Left ventricle myocardium inferior (tissue), 1 donor: ENCODE measurements at places on chromosomes 1 and 21.

- DNase-seq = no peak
Observed at GRCh38 chr1:222877854-222878253, 63.0 kb downstream of the DISP1 start.

DNA sequence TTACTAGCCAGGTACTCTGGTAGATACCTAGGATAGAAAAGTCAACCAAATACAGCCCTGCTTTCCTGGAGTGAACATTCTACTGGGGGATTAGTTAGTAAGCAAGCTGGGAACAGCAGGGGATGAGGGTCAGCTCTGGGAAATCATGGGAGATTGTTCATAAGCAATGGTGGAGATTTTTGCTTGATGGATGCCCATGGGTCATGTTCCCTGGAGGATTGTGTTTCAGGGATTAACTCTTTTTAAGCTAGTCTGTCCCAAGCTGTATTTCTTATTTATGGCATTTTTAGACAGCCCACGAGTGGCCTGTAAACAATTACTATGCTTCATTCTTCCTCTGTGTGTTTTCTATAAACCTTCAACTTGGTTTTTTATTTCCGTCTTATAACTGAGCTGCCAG is 18.9 kb downstream of the CACHD1 start:
- DNase-seq = no peak

DNA sequence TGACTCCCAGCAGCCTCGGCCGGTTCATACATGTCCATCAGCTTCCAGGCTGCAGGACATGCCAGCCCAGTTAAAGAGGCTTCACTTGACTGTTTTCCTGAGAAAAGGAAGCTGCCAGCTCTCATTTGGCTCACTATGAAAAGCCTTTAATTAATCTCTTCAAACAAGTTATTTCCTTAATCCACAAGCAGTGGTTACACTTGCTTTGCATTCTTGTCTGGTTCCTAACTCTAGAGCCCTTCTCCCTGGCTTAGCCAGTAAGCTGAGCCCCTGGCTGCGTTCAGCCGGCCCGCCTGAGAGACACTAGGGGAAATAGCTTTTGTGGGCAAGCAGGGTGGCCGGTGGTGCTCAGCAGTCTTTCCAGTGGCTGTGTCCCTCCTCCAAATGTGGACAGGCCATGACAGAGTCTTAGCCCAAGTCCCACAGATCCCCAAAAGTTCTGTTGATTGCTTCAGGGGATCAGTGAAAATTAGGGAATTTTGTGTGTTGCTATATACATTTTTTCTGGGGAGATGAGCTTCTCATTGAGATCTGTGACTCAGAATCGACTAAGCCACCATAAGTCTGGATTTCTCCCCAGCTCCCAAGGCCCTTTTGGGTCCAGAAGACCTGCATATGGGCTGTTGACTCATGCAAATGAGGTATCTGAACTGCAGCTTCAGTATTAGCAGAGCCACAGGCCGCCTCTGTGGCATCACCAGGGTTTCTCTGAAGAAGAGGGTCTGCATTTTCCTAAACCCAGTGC is 10.1 kb downstream of the ATF3 start:
- DNase-seq = no peak

- no peak for DNase-seq
Observed at GRCh38 chr1:66296370-66296769, 237.6 kb upstream of the SGIP1 start.

DNA sequence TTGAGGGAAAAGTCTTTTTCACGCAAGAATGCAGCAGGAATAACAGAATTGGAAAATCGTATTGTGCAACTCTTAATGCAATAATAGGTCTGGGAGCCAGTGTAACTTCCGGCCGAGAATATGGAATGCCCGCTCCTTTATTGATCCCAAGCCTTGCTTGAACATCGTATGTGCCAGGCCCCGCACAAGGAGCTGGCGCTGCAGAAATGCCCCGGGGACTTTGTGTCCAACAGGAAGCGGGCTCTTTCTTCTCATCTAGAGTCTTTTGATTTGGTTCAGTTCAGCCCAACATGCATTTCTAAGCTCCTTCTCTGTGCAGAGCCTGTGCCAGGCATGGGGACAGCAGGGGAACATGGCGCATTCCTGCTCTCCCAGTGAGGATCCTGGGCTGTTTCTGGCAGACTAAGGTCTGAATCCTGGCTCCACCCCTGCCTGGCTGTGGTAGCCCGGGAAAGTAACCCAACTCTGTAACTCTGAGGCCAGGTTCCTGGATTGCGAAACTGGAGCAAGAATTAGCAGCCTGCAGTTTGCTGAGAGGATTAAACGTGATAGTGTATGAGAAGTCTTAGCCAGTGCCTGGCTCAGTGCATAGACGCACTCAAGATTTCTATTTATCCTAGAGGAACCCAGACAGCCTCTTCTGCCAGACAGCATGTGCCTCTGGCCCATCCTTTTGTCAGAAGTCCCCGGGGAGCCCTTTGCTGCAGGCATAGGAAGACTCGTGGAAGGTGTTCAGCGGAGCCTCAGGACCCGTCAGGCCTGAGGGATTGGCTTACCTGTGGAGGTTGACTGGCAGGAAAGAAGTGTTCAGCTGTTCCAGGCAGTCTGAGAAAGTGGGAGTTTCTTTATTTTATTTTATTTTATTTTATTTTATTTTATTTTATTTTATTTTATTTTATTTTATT is 987 bp upstream of the CDCP2 start:
- DNase-seq = peak; percentile 47

GRCh38 chr1:181898773-181899172 is 162.7 kb downstream of the ZNF648 start:
- DNase-seq = no peak

GRCh38 chr1:82073071-82073470 is 272.3 kb downstream of the ADGRL2 start:
- DNase-seq = no peak

DNA sequence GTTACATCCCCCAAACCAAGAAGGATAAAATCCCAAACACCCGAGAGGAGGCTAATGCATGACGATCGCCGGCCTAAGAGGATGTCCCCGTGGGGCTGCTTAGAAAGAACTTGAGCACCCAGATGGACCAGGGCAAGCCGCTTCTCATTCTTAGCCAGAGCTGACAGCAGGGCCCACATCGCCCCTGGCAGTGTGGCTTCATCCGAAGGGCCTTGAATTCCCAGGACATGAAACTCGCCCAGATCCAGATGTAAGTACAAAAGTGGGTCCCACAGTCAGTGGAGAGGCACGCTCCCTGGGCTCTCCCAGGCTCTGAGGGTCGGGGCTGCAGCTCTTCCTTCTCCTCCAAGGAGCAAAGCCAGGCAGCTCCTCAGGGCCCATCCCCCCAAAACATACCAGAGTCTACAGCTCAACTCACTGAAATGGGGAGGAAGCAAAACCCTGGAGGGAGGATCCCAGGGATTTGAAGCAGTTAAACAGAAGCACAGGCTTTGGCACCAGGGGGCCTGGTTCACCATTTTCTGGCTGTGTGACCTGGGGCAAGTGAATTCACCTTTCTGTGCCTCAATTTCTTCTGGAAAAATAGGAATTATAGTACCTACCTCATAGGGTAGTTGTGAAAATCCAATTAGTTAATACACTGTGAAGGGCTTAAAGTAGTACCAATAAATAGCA is 85.6 kb downstream of the MAN1C1 start:
- DNase-seq = no peak

GRCh38 chr1:2962541-2962940 is 58.7 kb upstream of the ACTRT2 start:
- DNase-seq = no peak

DNA sequence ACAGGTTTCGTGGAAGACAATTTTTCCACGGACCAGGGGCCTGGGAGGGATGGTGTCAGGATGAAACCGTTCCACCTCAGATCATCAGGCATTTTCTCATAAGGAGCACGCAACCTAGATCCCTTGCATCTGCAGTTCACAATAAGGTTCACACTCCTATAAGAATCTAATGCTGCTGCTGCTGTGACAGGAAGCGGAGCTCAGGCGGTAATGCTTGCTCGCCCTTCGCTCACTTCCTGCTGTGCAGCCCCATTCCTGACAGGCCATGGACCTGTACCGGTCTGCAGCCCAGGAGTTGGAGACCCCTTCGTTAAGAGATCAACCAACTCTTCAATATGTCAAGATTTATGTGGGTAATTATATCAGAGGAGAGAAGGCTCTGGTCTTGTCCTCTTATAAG is 3.3 kb upstream of the DHX9 start:
- no peak for DNase-seq

GRCh38 chr1:243539636-243540035 is 283.8 kb downstream of the SDCCAG8 start:
- DNase-seq = no peak

DNA sequence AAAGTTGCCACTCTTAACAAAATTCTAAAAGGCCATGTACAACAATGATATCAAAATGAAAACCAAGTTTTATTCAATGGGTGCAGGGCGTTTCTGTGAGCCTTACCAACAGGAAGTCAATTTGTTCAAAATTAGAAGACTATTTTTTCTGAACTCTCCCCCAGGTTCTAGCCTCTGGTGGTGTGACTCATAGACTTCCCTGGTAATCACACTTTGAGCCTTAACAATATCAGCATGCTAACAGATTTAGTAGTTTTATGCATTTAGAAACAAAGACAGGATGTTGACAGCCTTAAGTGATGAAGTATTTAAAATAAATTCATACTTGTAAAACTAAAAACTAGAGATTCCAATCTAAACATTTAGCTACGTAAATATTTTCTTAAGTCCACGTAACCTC is 88.4 kb downstream of the LRRC8C start:
- no peak for DNase-seq

DNA sequence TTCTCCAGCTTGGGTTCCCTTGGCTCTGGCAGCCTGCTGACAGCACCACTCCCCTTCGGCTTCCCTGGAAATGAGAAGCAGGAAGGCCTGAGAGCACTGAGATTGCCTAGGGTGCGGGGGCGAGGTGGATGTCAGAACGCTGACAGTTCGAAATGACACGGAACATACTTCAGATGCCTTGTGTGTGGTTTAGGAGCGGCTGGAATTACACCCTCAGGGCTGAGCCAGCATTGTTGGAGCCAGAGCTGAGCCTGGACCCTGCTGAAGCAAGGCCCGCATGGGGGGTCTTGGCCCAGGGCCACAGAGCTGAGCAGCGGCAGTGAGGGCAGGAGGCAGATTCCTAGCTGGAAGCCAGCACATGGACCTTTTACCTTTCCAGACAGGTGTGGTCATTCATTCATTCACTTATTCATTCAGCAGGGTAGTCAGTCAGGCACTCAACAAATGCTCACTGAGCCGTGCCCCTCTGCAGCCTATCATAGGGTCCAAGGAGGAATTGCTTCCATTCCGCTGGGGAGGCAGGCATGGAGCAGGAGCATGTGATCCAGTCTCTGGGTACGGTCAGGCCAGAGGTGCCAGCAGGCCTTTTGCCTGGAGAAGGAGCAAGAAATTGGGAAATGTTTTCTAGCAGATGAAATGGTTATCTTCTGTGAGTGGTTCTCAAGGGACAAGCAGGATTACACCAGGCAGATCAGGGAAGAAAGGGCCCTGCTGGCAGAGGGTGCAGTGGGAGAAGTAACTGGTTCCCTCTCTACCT is 6.6 kb upstream of the FOXE3 start:
- no peak for DNase-seq

DNA sequence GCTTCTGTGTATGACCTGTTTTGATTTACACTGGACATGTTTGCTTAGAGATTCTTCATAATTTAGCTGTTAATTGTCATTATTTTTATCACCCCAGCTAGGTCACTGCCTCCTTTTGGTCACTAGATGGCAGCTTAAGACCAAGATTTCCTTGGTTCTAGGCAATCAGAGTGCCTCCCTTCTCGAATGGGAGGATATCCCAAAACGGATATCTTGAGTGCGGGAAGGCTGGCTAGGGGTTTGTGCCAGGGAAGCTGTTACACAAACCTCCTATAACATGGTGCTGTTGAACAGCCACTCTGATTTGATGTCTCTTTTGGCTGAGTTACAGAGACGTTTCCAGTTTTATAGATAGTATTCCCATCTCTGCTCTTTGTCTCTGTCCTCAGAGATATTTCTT is 283.5 kb downstream of the S1PR1 start:
- no peak for DNase-seq

DNA sequence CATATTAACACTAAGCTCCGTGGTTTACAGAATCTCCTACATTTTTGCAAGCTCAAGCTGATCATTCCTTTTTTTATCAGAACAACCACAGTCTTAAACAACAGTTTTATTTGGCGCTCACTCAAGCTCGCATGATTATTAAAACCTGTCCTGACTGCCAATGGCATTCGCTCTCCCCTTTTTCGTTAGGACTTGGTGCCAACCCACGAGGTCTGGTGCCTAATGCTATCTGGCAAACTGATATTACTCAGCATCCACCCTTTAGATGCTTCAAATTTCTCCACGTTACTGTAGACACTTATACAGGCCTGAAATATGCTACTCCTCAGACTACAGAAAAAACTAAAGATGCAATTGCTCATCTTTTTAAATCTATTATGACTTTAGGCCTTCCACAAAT is 23.0 kb upstream of the ITLN1 start:
- DNase-seq = no peak

DNA sequence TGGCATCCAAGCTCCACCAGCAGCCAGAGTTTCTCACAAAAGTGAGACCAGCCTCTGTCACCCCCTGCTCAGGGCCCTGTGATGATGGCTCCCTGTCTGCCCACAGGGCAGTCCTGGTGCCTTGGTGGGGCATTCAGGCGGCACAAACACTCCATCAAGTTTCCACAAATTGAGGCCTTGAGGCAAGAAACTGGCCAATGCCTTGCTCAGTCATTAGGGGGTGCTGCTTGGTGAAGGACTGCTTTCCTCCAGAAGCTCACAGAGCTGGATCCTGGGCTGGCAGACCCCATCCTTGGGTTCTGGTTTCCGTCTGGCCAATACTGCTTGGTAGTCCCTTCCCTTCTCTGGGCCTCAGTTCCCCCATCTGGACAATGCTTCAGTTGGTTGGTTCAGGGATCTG is 12.5 kb upstream of the AHDC1 start:
- DNase-seq = no peak

DNA sequence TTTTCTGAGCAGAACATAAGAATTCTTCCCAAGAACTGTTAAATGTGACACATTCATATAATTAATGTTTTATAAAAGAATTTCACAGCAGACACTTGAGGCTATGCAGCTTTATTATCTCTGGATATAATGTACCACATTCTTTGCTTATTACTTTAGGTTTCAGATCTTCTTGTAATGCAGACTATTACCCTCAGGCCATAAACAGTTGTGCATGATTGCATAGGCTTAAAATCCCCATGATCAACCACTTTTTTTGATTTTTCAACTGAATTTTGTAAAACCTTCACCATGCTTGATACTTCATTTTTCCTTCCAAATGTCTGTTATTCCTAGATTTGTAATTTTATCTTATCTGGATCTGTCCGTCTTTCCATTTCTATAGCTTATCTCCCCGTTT is 1355.7 kb downstream of the BRINP3 start:
- DNase-seq = no peak

DNA sequence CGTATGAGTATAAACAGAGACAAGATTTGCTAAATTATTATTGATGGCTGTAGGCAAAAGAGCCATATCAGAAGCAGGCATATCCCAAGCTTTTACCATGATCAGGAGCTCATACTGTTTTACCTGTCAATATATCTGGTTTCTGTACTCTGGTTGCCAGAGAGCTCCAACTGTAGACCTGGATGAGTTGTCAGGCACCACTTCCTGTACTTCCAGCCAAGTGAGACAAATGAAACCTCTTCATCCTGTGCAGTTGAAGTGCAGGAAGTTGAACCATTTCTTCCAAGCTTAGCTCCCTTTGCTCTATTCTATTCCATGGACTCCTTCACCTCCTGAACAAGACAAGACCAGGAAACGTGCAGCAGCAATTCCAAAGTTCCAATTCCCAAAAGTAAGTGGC is 115.6 kb downstream of the ZNF281 start:
- DNase-seq = no peak
